ENCODE measurements at places on chromosomes 6 and 20.

DNA sequence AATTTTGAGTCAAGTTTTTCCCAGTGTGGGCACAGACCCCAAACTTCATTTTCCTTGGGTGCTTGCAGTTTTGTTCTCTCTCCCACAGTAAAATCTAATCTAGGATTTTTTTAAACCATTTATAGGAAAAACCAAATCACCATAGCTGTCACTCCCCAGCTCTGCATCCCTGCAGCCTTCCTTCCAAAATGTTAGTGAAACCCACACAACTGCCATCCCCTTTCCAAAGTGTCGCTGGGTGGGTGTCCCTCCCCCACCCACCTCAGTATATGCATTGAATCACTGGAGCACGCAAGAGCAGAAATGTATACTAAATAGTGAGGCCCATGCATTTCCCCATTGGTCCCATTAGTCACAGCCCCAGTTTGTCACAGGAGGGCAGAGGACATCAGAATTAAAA lies 138.3 kb downstream of the MTFR2 start:
- no peak for DNase-seq

GRCh38 chr6:43903739-43904290 lies 133.8 kb downstream of the VEGFA start:
- DNase-seq, result no peak

DNA sequence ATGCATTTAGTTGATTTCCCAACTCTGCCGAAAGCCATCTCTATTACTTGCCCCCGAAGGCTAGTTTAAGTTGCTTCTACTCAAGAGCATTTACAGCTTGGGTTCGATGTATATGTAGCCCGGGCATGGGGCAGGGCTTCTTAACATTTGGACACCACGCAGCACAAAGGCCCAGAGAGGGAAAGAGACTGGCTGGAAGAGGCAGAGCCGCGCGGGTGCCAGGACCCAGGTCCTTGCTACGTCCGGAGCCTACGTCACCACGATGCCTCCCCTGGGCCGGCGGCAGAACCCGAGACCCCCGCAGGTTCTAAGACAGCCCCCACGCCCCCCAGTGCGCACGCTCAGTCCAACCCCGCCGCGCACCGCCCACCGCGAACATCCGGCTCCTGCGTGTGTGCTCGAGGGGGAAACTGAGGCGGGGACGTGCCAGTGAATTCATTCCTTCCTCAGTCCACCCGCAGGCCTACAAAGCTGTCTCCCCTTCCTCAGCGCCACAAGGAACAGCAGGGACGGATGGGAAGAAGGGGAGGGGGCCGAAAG lies 367 bp upstream of the PCIF1 start:
- DNase-seq, result peak; percentile 30

DNA sequence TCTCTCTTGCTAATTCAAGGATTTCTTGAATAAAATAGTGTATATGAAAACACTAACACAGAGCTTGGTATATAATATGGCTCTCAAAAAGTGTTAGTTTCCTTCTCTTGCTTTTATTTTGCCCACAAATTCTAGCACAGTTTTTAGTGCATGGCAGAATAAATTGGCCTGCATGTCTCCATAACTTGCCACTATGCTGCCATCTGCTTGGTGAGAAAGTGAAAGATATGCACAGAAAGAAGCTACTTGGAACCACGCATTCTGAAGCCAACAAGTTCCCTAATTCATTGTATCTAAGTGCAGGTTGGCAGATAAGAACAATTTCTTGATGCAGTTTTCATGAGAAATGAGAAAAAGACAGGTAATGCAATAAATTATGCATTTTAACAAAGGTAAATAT lies 101.2 kb downstream of the EPHA7 start:
- no peak for DNase-seq

GRCh38 chr20:42461965-42462593 lies 727.6 kb downstream of the PTPRT start:
- no peak for DNase-seq

DNA sequence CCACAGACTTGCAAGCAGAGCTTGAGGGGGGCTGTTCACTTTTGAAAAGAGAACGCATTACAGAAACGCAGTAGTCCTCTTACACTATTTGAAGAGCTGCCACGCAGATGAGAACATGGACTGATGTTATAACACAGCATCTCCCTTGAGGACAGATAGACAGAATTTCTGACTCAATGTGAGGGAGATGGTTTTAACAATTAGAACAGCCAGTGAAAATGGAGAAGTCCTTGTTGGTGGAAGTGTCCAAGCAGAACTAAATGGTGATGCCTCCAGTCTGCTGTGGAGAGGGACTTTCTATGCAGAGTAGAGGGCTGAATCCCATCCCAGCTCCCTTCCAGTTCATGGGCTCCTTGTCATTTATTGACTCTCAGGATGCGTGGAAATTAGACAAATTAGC lies 100.0 kb downstream of the RREB1 start:
- no peak for DNase-seq

GRCh38 chr20:60254901-60255411 lies 296.7 kb downstream of the CDH26 start:
- peak; percentile 56 for DNase-seq

GRCh38 chr20:12358655-12359009 lies 440.9 kb downstream of the BTBD3 start:
- no peak for DNase-seq

- DNase-seq, result peak; percentile 13
These were observed 161.0 kb downstream of the CDK19 start for GRCh38 chr6:110654096-110654820.

GRCh38 chr6:7469696-7470095 lies 71.8 kb upstream of the DSP start:
- DNase-seq, result peak; percentile 56

DNA sequence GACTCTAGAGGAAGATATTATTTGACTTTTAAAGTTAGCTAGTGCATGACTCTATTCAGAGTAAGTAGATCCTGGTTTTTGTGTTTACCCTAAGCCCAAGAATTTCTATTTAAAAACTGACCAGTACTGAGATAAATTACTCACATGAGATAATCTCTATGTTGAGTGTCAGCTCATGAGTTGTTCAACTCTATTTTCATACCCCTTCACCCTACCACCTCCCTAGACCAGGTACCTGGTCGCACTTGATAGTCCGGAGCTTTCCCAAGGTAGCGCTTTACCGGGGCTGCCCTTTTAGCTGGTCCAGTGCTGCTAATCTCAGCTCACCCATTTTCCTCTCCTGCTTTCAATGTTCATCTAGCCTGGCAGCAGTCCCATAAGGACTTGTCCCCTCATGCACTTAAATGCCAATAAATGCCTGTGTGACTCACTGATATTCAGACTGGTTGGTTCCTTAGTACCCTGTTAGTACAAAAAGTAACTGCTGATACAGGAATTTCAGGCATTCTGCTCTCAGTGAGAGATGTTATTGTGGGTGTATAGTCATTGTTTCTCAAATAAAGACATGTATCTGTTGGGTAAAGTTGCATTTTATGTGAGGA lies 503.9 kb downstream of the ADGRB3 start:
- no peak for DNase-seq

DNA sequence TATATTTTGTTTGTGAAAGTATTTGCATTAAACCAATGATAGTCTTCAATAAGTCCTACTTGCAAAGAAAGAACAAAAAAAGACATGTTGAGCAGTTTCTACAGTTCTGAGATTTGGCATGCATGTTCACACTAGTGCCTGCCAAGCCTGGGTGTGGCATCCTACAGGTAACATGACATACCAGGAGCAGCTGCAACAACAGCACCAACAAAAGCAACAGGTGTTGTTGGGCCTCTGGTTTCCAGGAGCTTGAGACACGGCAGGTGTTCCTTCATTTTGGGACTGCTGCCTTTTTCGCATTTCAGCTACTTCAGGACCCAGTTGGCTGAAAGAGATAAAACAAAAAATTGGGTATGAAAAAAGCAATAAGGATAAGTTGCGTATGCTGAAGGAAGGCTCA lies 41.2 kb upstream of the MTRF1L start:
- no peak for DNase-seq

DNA sequence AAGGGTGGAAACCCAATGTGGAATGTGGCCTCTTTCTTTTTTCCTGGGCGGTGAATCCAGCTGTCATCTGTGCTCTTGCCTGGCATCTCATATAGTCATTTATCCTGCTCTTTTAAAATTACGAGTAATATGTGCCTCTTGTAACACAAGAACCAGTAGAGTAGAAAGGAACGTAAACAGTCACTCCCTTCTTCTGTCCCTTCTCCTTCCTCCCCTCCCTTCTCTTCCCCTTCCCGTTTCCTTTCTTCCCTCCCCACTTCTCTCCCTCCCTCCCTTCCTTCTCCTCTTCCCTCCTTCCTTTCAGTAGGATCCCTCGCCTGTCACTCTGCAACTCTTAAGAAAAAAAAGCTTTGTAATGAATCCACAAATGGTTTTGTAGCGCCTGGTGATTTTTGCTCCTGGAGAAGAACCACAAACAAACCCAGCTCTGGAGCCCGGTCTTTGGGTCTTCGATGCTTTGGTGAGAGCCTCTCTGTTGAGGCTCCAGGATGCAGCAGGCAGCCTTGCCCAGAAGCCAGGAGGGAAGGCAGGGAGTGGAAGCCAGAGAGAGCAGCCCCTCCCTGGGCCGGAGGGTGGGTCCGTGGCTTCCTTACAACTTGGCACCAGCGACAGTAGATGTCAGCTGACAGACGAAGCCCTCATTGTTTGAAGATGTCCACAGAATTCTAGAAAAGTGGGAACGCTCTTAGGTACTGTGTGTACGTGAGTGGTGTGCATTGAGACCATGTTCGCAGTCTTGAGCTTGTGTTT lies 15.0 kb downstream of the DUSP22 start:
- peak; percentile 33 for DNase-seq

- peak; percentile 22 for DNase-seq
These were observed 85.2 kb downstream of the SHLD1 start for GRCh38 chr20:5835321-5835821.

DNA sequence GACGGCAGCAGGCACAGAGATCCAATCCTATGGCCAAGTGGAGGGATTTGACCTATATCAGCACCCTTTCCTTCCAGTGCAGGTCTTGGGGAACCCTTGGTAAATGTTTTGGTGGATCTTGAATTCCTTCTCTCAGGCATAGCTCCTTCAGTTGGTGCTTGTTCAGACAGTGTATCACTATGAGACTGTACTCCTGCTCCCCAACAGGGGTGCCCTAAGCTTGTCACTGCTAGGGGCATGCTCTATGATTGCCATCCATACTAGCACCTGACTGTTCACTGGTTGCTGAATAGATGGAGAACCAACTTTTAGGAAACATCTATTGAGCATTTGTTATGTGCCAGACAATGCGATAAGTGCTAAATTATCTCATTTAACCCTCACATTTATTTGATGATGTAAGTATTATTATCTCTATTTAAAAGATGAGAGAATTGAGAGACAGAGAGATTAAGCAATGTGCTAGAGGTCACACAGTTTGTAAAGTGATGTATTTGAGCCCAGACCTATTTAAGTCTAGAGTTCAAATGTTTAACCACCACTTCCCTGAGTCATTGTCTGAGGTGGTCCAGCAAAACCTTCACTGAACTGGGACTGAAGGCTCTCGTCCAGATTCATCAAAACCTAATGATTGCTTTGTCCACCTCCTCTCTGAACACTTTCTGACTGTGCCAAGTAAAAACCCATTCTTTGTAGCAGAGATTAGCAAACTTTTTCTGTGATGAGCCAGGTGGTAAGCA lies 34.3 kb downstream of the ADGRF1 start:
- no peak for DNase-seq

DNA sequence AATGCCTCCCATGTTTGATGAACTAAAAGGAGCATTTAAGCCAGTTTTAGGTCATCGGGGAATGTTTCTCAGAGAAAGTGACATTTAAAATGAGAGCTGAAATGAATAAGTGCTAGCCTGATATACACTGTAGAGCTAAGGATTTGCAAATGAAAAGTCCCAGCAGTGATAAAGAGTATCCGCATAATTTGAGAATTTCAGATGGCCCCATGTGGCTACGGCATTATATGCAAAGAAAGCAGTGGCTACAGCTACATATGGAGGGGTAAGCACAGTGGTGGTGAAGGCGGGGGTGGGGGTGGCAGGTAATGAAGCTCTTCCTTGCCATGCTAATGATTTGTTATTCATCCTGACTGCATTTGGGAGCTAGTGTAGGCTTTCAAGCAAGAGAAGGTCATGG lies 371.3 kb downstream of the ARHGAP18 start:
- DNase-seq, result no peak

DNA sequence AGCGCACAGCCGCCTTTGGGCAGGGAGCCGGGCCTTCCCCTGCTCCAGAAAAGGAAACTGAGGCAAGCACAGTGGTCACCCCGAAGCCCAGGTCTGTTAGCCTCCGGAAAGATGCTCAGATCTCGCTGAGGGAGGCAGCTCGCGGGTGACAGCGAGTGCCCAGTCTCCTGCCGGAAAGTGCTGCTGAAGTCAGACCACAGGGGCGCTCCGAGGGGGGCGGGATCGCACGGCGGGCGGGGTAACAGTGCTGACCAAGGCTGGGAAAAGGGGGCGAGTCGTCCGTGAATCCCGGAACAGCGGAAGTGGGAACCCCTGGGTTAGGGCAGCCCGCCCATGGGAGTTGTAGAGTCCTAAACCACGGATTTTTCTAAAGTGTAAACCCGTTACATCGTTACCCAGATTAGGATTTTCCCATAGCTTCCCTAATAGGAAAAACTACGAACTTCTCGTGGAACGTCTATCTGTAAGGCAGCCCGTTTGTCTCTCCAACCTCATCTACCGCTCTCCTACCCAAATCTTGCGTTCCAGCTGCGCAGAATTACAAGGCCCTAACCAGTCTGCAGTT lies 504 bp downstream of the VPS16 start:
- peak; percentile 75 for DNase-seq

GRCh38 chr6:1716868-1717267 lies 107.2 kb downstream of the FOXC1 start:
- no peak for DNase-seq

GRCh38 chr6:90610751-90611542 lies 24.1 kb upstream of the MAP3K7 start:
- DNase-seq, result peak; percentile 10

DNA sequence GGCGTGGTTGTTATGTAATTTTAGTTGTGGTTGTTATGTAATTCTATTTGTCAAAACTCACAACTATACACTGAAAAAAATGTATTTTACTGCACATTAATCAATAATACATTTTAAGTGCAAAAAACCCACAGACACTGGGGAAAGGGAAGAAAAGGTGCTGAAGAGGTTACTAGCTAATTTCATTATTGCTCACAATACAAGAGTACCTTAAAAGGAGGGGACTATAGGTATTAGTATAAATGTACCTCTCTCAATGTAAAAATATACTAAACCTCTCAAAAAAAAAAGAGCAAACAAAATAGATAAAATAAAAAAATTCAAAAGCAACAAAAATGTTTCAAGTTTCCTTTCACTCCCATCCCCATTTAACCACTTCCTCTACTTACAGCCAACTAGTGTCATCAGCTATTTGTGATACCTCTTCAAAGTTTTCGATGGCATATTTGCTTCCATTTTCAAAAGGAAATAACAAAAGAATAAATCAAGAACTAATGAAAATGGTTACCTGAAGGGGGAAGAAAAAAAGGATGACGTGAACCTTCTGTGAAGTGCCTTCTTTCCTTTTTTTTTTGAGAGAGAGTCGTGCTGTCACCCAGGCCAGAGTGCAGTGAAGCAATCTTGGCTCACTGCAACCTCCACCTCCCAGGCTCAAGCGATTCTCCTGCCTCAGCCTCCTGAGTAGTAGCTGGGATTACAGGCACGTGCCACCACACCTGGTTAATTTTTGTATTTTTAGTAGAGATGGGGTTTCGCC lies 30.2 kb downstream of the RANBP9 start:
- no peak for DNase-seq

GRCh38 chr6:51893366-51893765 lies 194.0 kb downstream of the PKHD1 start:
- DNase-seq, result no peak
